Spinal cord (tissue), 10 donors: ENCODE measurements at places on chromosomes 5 and 9.
A peak's percentile ranks its signal among the peaks of the same experiment; 100 is the strongest.

GRCh38 chr5:16410338-16410737, 55.3 kb downstream of the ZNF622 start:
- DNase-seq: no peak

DNA sequence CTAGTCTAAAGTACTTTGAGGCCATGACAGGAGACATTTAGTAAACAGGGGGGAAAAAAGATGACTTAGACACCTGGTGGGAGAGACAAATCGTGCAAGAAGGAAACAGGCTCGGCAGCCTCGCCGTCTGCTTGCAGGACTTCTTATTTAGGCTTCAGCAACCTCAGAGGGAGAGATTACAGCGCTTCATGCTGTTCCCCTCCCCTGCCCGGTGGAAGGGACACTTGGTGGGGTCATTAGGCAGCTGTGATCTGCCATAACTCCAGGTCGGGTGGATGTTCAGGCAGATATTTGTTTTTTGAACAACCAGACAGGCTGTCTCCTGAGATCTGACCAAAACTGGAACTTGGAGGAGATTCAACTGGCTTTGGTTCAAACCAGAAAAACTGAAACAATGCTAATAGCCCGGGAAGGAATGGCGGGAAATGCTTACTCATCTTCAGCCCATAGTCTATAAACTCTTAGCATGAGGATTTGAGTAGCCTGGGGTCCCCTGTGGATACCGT, 38.1 kb upstream of the CD180 start:
- peak; percentile 71 for DNase-seq

DNA sequence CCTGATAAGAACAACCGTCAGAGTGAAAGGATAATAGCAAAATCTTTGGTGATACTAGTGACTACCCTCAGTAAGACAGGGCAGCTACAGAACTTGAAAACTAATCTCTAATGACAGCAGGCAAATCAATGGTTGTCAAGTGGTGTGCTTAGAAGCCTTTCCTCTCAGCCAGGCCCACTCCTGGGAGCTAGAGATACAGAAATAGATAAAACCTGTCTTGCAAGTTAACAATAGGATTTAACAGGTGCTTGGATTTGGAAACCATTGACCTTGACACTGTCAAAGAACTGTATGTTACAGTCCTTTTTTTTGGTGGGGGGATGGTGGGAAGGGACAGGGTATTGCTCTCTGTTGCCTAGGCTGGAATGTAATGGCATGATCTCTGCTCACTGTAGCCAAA, 118.6 kb downstream of the BASP1 start:
- no peak for DNase-seq

- no peak for DNase-seq
Observed at GRCh38 chr5:2986301-2986700, 234.8 kb upstream of the IRX2 start.

- no peak for DNase-seq
Observed at GRCh38 chr9:91945277-91946085, 4.5 kb downstream of the ROR2 start.

DNA sequence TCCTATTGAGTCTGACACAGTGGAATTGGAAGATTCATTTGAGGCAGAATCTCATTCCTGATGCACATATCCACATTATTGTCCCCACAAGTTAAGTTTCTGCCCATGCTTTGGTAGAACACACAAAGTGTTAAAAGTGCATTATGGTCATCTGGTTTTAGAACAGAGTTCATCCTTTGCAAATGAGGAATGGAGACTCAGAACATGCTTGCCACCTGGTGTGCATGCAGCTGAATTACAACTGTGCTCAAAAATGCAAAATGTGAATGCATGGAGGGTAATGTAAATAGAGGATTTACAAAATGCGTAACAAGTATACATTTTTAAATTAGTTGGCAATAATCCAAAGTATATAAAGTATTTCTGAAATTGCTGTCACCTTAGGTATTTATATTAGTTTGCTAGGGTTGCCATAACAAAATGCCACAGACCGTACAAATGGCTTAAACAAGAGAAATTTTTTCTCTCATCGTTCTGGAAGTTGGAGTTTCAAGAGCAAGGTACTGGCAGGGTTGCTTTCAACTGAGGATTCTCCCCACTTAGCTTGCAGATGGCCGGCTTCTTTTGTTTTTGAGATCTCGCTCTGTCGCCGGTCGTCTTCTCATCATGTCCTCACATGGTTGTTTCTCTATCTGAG, 671.1 kb downstream of the TAF11L14 start:
- no peak for DNase-seq

GRCh38 chr5:37153661-37154060, 95.5 kb downstream of the CPLANE1 start:
- DNase-seq: no peak

DNA sequence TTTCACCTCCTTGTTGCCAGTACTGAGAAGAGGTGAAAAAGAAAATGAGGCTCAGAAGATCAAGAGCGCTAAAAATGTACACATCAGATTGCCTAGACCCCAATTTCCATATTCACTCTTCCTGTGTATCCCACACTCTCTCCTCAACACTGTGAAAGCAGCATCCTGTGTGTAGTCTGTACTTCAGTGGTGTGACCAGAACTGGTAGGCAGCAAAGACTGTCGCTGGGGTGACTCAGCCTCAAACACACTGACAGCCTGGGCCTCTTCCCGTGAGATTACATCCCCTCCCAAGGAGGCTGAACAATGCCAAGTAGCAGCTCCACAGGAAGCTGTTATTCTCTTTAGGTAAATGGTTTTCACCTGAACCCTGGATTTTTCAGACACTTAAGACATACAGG, 135.5 kb downstream of the CCDC192 start:
- no peak for DNase-seq

GRCh38 chr9:4640027-4640426, 22.1 kb upstream of the PLPP6 start:
- DNase-seq: peak; percentile 89

- DNase-seq: no peak
Observed at GRCh38 chr9:3962496-3962895, 337.4 kb downstream of the GLIS3 start.

DNA sequence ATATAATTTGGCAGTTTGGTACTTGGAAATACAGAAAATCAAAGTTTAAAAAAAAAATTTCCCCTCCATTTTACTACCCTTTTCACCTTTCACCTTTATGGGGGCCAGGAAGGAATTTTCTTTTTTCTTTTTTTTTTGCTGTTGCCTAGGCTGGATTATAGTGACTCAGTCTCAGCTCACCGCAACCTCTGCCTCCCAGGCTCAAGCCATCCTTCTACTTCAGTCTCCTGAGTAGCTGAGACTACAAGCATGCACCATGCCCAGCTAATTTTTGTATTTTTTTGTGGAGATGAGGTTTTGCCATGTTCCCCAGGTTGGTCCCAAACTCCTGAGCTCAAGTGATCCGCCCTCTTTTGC, 9.1 kb downstream of the CHMP5 start:
- no peak for DNase-seq

GRCh38 chr9:979983-980382, 3.5 kb downstream of the DMRT3 start:
- DNase-seq: no peak

DNA sequence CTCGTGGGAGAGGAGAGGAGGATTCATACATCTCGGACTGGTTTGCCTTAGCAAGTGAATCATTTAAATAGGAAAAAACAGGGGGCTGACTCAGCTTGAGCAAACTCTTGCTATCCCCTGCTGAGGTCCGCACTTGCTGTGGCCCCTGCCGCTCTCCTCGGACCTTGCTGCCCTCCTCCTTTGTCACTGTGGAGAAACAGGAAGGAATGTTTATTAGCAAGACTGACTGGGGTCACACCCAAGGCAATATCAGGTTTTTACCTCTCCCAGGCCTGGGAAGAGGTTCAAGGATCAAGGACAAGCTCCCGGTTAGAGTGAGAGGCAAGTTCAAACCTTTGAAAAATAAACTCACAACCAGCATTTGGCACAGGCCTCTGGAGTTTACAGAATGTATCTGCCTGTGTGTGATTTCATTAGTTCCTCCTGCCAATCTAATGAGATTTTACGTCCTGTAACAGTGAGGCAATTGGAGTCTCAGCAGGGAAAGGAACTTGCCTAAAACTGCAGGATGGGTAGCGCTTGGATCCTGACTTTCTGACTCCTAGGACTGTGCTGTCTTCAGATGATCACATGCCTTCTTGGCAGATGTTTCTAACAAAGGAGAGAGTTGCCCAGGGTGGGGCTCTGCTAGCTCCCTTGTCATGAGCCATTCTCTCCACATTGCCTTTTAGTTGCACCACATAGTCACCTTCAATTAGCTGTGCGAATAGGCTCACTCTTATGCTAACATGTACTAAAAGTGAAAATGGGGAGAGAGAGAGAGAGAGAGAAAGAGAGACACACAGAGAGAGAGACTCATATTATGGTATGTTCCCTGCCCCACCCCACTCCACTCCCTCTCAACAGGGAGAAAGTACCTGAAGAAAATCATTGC, 108.6 kb upstream of the CDKN2B start:
- DNase-seq: no peak

DNA sequence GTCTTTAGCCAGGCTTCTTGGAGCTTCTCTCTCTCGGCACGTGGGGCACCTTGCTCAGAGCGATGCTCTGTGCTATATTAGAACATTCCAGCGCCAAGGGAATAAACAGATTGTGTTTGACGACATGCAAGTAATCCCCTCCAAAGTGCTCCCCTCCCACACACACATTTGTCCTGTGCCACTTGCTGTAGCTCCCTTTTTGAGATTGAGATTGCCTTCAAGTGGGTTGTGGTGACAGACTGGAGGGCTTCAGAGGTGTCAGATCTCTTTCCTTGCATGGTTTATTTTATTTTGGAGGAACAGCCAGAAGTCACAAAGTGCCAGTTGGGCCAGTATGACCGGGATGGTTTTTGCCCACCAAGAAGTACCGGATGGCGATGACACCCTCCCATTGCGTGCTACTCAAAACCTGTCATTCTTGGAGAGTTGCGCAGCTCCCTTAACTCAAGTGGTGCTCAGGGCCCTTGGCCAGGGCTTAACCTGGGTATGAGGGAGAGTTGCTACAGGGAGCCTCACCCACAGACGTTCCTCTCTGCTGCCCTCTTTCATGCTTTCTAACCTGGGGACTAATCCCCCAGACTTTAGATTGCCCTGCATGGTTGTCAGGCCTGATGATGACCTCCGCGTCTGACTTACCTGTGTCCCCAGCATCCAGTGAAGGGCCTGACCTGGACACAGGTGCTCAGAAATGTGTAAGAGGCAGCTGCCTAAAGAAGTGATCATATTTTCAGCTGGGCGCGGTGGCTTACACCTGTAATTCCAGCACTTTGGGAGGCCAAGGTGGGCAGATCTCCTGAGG, 18.8 kb upstream of the RPL26L1 start:
- no peak for DNase-seq

GRCh38 chr9:26561928-26562327, 330.7 kb downstream of the CAAP1 start:
- no peak for DNase-seq

GRCh38 chr5:117594166-117594565, 1019.5 kb upstream of the SEMA6A start:
- DNase-seq: no peak

DNA sequence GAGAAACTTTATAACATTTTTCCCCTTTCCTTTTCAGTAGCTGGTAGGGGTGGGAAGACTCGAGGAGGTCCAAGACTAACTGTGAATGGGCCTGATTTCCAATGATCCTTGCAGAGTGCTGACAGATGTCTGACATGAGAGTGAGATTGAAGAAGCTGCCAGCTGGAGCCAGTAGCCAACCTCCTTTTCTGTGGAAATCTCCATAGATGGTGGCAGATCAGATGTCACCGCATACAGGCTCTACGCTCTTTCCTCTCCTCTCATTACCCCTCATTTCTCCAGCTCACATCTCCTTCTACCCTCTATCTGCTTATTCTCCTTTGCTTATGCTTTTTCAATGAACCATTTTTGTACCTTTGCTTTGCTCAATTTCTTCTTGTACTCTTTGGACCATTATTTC, 395.2 kb upstream of the TNC start:
- DNase-seq: no peak

GRCh38 chr5:159616952-159617351, 286.7 kb upstream of the IL12B start:
- DNase-seq: no peak

DNA sequence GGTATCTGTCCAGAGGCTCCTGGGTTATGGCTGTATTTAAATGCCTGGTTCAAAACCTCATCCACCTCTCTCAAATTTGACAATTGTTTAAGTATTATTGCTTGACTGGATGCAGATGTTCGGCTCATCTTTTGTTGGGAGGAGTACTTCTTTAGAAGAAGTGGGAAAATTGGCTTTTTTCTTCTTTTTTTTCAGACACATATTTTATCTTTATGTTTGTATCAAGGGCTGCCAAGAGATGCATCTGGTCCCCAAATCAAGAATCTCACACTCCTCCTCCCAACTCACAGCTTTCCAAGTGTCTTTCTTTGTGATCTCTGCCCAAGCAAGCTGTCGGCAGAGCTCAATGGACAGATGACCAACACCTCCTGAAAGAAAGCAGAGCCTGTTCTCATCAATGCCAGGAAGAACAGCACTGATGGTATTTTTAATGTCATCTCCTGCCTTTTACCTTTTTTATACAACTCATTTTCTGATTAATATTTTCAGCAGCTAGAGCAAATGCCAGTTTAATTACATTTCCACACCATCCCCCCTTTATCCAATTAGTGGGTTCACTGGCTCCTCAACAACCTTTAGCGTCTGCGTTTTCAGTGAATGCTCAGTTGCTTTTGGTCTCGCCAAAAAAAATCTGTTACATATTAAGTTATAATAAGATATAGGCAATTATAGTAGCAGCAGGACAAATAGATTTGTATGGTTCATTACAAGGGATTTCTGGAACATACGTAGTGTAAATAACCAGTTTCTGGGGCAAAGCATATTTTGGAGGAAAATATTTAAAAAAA, 110.3 kb upstream of the SLIT3 start:
- no peak for DNase-seq

DNA sequence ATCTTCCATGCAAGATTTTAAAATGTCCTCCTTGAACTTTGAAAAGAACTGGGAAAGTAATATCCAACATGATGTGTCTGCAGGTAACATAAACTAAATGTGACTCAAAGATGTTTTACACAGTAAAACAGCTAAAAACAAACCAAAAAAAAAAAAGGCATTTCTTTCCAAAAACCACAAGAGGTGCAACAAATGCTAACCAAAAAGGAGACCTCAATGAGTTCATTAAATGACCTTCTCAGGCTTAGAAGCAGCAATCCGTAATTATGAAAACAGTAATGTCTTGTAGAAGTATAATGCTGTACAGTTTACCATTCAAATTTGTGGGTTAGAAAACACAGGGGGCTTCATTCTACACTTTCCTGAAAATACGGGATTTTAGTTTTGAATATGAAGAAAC, 2.5 kb downstream of the RNF145 start:
- no peak for DNase-seq

DNA sequence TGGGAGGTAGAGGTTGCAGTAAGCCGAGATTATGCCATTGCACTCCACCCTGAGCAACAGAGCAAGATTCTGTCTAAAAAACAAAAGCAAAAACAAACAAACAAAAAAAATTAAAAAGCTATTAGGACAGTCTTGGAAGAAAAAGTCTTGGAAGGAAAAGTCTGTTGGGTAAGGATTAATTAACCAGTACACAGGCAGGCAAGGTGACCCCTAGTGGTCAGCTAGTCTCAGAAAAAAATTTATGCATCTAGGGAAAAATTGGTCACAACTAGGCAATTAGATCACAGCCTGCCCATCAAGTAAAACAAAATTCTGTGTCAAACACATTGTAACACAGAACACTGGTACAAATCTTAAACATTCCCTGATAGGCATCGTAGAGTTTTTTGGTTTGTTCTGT, 6.7 kb upstream of the ANKRD18B start:
- DNase-seq: no peak
